ENCODE measurements at places on chromosomes 2 and 18. TPM values are rescaled to one million over a fixed set of nuclear protein-coding genes. Genes with fewer than 3 reads are reported as not detected.

GRCh38 chr2:214543386-214543955 lies 132.6 kb downstream of the VWC2L start:
- H3K36me3 ChIP-seq, result no peaks in the 10 kb centered on the region
- no peak for DNase-seq
- no peak overlapping the region for H3K27ac ChIP-seq
- no peaks in the 10 kb centered on the region for H3K27me3 ChIP-seq

DNA sequence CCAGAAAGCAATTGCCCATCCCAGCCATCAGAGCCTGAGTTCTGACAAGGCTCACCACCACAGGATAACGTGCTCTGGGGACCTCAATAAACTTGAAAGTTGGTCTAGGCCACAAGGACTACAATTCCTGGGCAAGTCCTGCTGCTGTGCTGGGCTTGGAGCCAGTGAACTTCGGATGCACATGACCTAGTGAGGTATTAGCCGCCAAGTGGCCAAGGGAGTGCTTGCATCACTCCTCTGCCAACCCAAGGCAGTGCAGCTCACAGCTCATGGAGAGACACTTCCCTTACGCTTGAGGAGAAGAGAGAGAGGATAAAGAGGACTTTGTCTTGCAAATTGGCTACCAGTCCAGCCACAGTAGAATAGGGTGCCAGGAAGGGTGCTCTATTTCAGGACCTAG lies 219.6 kb downstream of the MBD2 start:
- H3K4me3 ChIP-seq, result no peak overlapping the region
- H3K27ac ChIP-seq, result no peak overlapping the region
- no peaks in the 10 kb centered on the region for H3K36me3 ChIP-seq
- no peaks in the 10 kb centered on the region for H3K27me3 ChIP-seq

- DNase-seq, result no peak
- H3K4me3 ChIP-seq, result no peak overlapping the region
- H3K36me3 ChIP-seq, result no peaks in the 10 kb centered on the region
- no peaks in the 10 kb centered on the region for H3K4me1 ChIP-seq
- peaks cover 20% of the 10 kb centered on the region for H3K27me3 ChIP-seq
Measured at GRCh38 chr2:176665086-176665485, 395.8 kb downstream of the MTX2 start.

DNA sequence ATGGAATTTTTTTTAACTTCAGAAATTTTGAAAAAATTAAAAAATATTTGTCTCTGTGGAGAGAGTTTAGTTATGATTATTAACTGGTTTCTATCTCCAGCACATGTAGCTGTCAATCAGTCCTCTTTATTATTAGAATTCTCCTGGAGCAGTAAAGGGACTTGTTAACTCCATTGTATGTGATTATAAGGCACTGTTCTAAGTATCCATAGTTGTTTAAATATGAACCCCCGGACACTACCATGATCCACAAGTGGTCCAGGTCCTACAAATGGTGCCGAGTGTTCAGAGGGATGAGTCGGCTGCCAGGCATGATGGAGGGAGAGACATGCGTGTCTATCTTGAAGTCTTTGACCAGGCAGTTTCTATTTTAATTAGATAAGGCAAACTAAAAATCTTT lies 492 bp downstream of the CHRNA1 start:
- no peaks in the 10 kb centered on the region for H3K27me3 ChIP-seq
- no peaks in the 10 kb centered on the region for H3K36me3 ChIP-seq
- DNase-seq, result no peak
- no peaks in the 10 kb centered on the region for H3K4me1 ChIP-seq

DNA sequence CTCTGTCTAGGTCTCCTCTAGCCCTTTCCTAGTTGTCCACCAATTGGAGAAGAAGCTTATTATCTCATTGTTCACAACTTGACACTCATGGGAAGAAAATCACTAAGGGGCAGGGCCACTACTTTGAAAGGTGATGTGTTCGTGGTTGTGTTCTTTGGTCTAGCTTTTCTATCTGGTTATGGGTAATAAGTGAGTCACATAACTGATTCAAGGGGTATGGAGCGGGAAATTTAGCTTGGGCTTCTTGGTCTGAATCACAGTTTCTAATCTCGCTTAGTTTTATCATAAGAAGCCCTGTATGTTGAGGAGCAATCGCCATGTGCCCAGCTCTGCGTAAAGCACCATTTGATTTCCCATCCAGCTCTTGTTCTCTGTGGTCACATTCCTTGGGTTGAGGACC lies 18.7 kb upstream of the DYTN start:
- peaks cover 2% of the 10 kb centered on the region for H3K27me3 ChIP-seq
- no peak overlapping the region for H3K27ac ChIP-seq
- DNase-seq, result no peak
- no peaks in the 10 kb centered on the region for H3K4me1 ChIP-seq

- H3K27me3 ChIP-seq, result no peaks in the 10 kb centered on the region
- no peak for DNase-seq
- no peak overlapping the region for H3K4me3 ChIP-seq
Measured at GRCh38 chr2:65501074-65501473, 68.7 kb upstream of the SPRED2 start.

DNA sequence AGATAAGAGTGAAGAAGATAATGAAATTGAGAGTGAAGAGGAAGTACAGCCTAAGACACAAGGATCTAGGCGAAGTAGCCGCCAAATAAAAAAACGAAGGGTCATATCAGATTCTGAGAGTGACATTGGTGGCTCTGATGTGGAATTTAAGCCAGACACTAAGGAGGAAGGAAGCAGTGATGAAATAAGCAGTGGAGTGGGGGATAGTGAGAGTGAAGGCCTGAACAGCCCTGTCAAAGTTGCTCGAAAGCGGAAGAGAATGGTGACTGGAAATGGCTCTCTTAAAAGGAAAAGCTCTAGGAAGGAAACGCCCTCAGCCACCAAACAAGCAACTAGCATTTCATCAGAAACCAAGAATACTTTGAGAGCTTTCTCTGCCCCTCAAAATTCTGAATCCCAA lies 15.7 kb downstream of the MSH6 start:
- DNase-seq, result no peak
- H3K27me3 ChIP-seq, result no peaks in the 10 kb centered on the region
- no peak overlapping the region for H3K27ac ChIP-seq

DNA sequence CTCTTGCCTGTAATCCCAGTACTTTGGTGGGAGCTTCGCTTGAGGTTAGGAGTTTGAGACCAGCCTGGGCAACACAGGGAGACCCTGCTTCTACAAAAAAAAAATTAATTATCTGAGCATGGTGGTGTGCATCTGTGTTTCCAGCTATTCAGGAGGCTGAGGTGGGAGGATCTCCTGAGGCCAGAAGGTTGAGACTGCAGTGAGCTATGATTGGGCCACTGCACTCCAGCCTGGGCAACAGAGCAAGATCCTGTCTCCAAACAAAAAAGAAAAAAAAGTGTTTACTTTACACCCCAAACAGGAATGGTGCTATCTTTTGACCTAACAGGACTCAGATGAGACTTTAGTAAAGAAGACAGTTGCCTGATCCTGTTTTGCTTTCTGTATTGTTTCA lies 35.6 kb downstream of the MAL start:
- H3K27me3 ChIP-seq, result no peaks in the 10 kb centered on the region
- peaks cover 46% of the 10 kb centered on the region for H3K4me1 ChIP-seq
- H3K27ac ChIP-seq, result no peak overlapping the region
- H3K4me3 ChIP-seq, result no peak overlapping the region
- no peak for DNase-seq

FBXO36 gene
- total RNA-seq, result 0.84 TPM

HSBP1L1 gene
- 42.7 TPM for total RNA-seq

XDH gene
- not detected for total RNA-seq

MYO7B gene
- 0.14 TPM for total RNA-seq

NPHP1 gene
- 0.98 TPM for total RNA-seq

All from CD4-positive, alpha-beta T cell (primary cell).